PC-9 (cell line): ENCODE measurements at places on chromosomes 5 and 9.

DNA sequence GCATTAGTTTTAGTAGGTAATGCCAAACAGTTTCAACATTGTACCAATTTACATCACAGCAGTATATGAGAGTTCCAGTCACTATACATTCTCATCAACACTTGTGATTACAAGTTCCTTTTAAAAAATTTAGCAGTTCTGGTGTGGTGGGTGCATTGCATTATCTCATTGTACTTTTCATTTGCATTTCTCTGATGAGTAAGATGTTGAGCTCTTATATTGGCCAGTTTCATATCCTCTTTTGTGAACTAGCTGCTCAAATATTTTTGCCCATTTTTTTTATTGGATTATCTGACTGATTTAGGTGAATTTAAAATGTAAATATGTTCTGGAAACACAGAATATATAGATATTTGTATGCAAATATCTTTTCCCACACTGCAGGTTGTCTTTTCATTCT, 160.9 kb upstream of the NR3C1 start:
- DNase-seq, result no peak

DNA sequence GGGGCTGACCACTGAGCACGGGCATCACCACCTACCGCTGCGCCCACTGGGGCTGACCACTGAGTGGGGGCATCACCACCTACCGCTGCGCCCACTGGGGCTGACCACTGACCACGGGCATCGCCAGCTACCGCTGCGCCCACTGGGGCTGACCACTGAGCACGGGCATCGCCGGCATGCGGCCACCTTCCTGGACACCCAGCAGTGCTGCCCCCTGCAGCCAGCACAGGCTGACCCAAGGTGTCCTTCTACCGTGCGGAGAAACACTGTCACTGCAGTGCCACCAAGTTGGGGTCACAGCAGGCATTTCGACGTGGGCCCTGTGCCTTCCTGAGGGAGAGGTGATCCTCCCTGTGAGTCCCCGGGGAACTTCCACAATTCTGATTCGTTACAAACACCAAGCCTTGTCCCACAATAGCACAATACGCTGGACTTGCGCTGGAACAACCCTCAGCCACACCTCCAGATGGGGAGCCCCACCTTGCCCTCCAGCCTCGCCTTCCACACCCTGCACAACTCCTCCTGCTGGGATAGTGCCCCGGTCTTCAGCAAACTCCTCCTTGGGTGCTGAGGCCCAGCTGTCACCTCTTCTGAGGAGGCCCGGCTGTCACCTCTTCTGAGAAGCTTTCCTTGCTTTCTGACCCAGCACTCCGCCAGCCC, 90.3 kb upstream of the SARDH start:
- no peak for DNase-seq

DNA sequence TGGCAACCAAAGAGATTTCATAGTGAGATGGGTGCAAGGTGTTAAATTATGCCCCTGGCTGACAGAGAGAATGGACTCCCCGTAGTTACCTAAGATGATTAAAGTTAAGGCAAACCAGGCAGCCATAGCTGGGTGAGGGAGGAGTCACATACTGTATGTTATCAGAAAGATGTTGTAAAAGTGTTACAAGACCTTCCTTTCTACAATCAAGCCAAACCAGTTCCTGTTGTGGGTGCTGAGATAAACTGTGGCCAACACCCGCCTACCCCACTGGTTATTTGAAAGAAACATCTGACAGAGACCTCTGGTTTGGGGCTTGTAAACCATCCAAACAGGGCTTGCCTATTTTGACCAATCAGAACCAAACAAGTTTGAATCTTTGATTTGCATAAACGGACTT, 684.7 kb upstream of the NUDT12 start:
- no peak for DNase-seq

- no peak for DNase-seq
These were observed 1315.5 kb upstream of the C9orf72 start for GRCh38 chr9:28888806-28889205.

GRCh38 chr9:132181796-132182313, 20.0 kb downstream of the NTNG2 start:
- DNase-seq, result no peak

- DNase-seq, result no peak
These were observed 105.6 kb upstream of the PHYKPL start for GRCh38 chr5:178338126-178338749.

- DNase-seq, result no peak
These were observed 10.3 kb downstream of the TTC23L start for GRCh38 chr5:34849253-34849652.

GRCh38 chr9:111118256-111118948, 80.1 kb upstream of the LPAR1 start:
- DNase-seq, result no peak

DNA sequence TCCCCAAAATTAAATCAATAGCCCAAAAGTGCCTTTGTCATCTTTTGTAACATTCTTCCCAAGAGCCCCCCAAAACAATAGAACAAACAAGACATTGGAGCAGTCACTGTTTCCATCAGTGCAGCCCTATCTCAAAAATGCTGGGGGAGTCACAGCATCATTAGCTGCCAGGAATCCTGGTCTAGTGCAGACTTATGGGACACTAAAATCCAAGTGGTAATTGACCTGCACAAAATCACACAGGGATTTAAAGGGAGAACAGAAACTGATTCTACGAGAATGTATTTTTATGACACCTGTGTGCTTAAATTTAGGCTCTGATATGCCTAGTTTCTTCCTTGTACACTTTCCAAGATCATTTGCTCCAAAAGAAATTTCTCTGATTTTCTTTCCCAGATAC, 172.9 kb downstream of the GLIS3 start:
- no peak for DNase-seq

DNA sequence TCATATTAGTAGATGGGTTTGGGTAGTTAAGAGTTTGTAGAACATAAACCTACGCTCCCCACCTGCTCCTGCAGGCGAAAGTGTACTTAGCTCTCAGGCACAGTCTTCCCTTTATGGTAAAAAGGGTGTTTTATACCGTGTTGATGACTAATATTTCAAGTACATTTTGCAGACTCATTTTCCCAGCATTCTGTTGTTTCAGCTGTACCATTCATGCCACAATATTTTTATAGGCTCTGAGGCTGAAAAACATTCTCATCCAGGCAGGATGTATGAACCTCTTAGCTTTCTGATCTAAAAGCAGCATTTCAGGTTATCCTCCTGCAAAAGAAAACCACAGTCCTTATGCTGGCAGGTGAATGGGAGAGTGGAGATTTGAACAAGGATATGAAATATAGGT, 231.4 kb downstream of the NR2F1-AS1 start:
- DNase-seq, result peak; percentile 53

GRCh38 chr9:129994882-129995281, 48.1 kb downstream of the FNBP1 start:
- no peak for DNase-seq

GRCh38 chr5:173932695-173933139, 44.6 kb downstream of the CPEB4 start:
- DNase-seq, result no peak

- DNase-seq, result no peak
These were observed 82.0 kb downstream of the ACER2 start for GRCh38 chr9:19490828-19491227.
